Karpas-422 (cell line): ENCODE measurements at places on chromosomes 5 and 9. TPM values are rescaled to one million over a fixed set of nuclear protein-coding genes. Genes with fewer than 3 reads are reported as not detected.

The BTNL3 gene
- total RNA-seq: not detected in 2 replicates

The TSPAN17 gene
- 4.8 and 14.4 TPM in 2 replicates for total RNA-seq

The RASGRF2 gene
- 11.1 and 19.4 TPM in 2 replicates for total RNA-seq

The TAF11L5 gene
- not detected in 2 replicates for total RNA-seq

The DOCK2 gene
- 199 and 255 TPM in 2 replicates for total RNA-seq
